ENCODE measurements at places on chromosomes 12 and 14. TPM values are rescaled to one million over a fixed set of nuclear protein-coding genes. Genes with fewer than 3 reads are reported as not detected.

GRCh38 chr14:76193696-76194095 lies 42.0 kb downstream of the GPATCH2L start:
- DNase-seq = no peak
- no peaks in the 10 kb centered on the region for H3K27me3 ChIP-seq
- H3K36me3 ChIP-seq = peaks cover 76% of the 10 kb centered on the region

DNA sequence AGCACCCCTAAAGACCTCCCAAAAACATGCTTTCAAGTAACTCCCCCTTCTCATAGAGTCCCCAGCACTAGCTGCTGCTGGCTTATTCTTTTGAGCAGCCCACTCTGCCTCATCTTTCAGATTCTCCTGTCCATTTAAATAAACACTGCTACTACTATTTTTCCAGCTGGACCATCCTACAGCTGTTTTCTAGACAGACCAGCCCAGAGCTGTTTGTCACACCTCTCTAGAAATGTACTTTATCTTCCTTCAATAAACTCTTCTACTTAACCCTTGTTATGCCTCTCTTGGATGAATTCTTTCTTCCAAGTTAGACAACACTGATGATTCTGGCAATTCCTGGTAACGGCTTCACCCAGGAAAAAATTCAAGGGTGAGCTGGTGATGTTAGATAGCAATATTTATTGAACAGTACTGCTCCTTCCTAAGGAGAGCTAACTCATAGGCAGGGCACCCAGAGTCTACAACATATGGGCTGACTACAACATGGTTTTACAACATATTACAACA lies 995.7 kb downstream of the LRFN5 start:
- no peaks in the 10 kb centered on the region for H3K36me3 ChIP-seq
- H3K4me3 ChIP-seq = no peak overlapping the region
- no peaks in the 10 kb centered on the region for H3K4me1 ChIP-seq
- H3K27me3 ChIP-seq = no peaks in the 10 kb centered on the region
- DNase-seq = no peak

- no peak overlapping the region for H3K4me3 ChIP-seq
- no peaks in the 10 kb centered on the region for H3K27me3 ChIP-seq
- H3K27ac ChIP-seq = no peak overlapping the region
- H3K36me3 ChIP-seq = no peaks in the 10 kb centered on the region
- no peak for DNase-seq
Measured at GRCh38 chr12:122004633-122005071, 17.0 kb upstream of the BCL7A start.

RNF41 gene
- 147 TPM for polyA plus RNA-seq

Measured in SK-N-SH (cell line).